ENCODE measurements at places on chromosomes 12 and 14.

- DNase-seq, result no peak
Observed at GRCh38 chr14:23358553-23359166, 6.0 kb upstream of the SLC22A17 start.

DNA sequence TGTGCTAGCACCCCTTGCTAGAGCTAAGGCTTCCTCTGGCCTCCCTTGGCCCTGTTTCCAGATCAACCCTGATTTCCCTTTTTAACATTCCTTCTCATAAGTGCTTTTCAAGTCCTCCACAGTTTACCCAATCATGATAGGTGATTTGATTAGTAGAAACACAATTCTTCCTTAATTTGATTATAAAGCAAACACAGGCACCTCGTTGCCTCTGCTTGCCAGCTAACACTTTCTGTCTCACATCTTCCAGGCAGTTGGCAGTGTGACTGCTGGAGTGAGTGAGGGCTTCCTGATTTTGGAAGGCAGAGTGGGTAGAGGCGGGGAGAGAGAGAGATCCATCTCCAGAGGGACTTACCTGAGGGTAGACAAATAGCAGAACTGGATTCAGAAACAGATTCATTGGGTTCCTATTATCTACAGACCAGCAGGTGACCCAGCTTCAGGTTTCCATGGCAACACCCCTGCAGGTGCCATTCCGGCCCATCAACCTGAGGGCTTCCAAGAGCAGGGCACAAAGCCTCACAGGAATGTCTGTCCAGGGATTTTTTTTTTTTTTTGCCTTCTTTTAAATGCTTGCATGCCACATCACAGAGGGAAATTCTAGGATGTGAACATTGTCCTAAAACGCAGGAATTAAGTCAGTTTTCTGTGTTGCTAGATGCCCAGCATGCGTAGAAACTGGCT, 77.7 kb downstream of the PLXNC1 start:
- no peak for DNase-seq

DNA sequence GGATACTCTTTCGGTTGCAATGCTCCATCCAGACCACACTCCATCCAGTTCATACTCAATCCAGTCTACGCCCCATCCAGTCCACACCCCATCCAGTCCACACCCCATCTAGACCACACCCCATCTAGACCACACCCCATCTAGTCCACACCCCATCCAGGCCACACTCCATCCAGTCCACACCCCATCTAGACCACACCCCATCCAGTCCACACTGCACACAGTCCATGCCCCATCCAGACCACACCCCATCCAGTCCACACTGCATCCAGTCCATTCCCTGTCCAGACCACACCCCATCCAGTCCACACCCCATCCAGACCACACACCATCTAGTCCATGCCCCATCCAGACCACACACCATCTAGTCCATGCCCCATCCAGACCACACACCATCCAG, 116.0 kb upstream of the RTL1 start:
- DNase-seq, result no peak

GRCh38 chr12:23830210-23830609, 119.3 kb downstream of the SOX5 start:
- no peak for DNase-seq

GRCh38 chr12:47145188-47145587, 65.4 kb upstream of the AMIGO2 start:
- DNase-seq, result no peak

DNA sequence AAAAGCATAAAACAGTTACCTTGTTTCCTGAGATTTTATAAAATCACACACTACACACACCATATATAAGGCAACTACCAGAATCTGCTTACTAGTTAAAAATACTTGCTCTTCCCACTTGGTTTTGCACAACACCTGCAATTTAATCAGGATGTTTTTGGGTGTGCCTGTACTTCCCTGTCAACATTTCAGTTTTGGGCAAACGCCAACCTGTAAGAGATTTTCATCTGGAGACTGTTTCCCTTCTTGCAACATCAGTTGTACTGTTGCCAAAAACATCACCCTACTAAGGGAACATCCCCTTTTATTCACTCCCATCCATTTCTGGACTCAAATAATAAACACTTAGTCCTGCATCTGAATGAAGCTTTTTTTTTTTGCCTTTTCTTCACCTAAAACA, 172.3 kb downstream of the DUSP6 start:
- DNase-seq, result peak; percentile 85

DNA sequence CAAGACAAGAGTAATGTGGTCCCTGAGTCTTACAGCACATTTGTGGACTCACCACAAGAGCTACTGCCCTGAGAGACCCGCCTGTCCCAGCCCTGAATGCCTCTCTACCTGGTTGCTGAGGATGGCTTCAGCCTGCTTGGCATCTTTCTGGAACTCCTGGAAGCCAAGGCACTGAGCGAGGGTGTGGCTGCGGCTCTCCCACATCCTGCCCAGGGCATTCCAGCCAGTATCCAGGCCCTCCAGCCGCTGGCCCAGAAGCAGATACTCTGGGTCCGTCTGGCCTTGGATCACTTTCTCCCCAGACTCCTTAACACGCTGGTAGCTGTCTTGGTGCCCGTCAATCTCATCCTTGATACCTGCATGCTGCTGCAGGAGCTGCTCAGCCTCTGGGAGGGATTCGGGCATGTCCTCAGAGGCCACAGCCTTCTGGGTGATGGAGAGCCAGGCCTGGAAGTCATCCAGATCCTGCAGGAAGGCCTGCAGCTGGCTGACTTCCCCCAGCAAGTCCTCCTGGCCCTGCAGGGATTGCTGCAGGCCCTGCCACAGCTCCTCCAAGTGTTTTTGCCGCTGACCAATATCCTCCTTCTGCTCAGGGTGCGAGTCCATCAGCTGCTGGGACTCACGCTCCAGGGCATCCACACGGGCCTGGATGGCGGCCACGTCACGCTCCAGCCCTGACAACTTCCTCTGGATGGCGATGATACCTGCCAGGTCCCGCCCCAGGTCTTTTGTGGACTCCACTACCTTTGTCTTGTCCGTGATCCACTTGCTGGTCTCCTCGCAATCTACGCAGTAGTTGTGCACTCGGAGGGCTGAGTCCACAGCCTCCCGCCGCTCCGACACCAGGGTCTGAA, 82.3 kb downstream of the PLEKHG3 start:
- DNase-seq, result no peak

DNA sequence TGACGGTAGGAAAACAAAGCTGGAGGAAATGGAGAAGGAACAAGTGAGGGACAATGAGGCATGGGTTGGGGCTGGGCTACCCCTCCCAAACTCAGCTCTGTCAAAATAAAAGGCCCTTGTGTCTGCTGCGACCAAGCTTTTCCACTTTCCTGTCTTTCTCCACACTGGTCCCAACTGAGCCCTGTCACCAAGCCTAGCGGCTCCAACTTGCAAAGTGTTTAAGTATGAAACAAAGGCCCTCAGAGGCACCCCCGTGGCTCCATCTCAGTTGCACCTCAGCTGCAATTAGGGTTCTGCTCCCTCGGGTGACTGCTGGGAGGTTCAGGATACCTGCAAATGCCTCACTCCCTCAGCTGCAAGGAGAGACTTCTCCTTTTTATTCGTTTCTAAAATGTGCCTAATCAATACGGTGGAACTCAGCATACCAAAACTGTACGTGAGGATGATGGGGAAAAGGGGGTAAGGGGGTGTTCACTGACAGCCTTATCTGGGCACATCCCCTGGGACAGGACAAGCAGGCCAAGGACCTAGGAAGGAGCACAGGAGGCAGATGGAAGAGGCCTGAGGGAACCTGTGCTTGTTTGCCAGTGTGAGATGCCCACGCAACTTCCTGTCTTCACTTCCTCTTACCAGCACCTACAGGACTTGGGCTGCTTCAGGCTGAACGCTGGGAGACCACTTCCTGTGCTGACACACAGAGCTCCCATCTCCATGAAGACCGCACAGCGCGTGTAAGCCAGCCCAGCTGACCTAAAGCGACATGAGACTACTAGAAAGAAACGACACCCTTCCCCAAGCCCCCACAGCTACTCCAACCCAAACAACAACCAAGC, 8.9 kb downstream of the VAMP1 start:
- peak; percentile 99 for DNase-seq

DNA sequence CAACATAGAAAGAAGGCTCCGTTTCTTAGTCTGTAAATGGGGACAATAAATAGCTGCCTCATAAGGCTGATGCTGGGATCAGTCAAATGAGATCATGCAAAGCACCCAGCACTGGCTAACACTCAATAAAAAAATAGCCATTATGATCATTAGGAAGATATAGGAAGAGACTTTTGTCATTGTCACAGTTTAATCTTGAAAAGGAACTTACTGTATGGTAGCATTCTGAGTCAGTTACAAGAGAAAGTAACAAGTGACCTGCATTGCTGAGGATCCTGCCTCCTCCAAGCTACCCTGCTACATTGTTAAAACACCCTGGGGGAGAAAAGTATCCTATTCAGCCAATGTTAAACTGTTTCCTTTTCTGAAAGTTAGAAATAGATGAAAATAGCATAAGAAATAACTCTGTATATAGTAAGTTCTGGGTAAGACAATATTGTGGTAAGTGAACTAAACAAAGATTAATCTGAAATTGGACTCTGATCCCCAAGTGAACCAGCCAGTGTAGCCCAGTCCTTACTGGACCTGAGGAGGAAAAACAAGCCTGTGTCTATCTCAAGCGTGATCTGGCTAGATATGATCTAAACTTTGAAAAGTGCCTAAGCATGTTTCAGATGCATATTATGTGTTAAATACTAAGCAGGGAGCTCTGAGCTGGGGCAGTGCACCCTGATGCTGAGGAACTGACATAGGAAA, 3.6 kb upstream of the NUDT4 start:
- DNase-seq, result no peak

DNA sequence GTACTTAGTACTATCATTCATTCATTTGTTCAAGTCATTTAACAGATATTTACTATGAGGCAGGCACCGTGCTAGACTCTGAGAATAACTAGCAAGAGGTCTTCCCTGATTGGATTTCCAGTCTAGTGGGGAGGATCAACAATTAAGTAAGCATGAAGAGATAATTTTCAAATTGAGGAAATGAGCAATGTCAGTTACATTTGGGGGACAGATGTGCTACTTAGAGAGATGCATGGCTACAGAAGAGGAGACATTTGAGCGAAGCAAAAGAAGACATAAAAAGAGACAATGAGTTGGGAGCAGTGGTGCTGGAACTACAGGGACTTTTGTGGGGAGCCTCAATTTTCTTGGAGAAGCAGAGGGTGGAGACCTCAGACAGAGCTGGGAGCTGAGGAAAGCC, 7.7 kb downstream of the KCNA5 start:
- no peak for DNase-seq

GRCh38 chr12:29733060-29733459, 50.7 kb downstream of the TMTC1 start:
- peak; percentile 43 for DNase-seq

DNA sequence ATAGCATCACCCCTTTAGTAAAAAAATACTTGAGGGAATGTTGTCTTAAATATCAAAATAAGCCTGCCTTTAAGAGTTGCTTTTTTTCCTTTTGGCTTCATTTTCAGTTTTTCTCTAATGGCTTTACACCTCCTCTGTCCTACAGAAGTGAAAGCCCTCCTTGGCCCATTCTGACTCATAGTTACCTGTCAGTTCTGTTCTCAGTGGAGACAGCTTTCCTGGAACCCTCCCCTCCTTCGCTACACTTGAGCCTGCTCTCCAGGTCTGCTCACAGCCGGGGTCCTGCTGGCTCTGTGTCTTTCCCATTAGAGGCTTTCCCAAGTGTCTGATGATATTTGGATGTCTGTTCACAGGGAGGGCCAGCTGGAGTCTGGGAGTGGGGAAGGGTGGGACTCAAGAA, 84.0 kb downstream of the PELI2 start:
- DNase-seq, result no peak

DNA sequence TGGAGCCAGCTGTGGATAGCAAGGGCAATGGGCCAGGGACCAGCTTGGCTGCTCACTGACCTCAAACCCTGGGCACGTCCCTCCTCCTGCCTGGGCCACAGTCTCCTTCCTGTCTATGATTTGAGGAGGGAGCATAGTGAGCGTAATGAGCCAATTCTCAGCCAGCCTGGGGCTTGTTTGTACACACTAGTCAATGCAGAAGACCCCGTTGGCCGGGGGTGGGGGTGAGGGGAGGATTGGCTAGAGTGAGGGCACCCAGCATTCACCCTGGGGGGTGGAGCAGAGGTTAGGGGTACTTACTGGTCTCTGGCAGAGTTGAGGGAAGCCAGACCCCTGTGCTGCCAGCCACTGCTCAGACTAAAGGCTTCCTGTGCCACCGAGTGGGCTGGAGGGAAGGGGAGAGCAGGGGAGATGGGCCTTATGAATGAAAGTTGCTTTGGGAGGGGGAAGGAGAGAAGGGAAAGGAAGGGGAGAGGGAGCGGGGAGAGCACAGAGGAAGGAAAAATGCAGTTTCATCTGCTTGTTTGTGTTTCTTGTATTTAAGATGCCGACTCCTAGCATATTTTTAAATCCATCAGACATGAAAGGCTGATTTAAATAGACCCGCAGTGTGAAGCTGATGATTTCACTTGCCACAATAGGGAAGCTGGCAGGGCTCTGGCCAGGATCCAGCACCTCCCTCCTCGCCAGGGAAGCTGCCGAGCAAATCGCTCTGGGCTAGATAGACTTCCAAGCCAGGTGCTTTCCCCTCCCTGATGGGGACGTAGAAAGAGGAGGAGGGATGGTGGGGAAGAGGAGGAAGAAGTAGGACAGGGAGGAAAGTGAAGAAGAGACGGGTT, 114.0 kb downstream of the PRMT8 start:
- peak; percentile 8 for DNase-seq

GRCh38 chr14:19800282-19801117, 3.1 kb upstream of the OR4N2 start:
- no peak for DNase-seq

DNA sequence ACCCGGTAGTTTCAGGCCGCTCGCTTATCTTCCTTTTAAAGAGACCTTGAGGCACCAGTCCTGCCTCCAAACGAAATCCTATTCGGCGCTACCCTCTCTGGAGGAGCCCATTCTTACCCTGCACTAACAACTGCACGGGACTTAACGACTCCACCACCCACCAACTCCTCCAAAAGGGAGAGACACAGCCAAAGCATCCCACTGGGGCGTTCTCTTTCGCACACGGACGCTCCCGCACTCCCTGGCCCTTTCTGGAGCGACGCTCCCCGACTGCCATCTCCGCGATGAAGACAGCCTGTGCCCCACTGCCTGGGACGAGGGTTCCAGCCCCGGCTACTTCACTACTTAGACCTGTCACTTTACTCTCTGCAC, 650 bp downstream of the GALC start:
- no peak for DNase-seq

DNA sequence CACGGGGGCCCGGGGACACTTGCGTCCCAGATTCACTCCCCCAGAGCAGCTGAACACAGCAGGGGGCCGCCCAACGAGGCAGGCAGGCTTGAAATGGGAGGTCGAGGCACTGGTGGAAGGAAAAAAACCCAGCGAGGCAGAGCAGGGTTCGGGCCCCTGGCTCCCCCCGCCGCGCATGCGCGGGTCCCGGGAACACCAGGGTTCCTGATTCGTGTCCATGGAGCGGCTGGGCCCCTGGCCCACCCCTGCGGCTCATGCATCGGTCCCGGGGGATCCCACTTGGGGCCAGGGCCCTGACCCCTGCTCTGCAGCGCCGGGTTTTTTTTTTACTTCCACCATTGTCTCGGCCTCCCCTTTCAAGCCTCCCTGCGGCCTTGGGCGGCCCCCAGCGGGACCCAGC, 321.5 kb downstream of the ALG10 start:
- DNase-seq, result no peak

GRCh38 chr12:31353750-31354708, 28.1 kb upstream of the SINHCAF start:
- DNase-seq, result peak; percentile 21

All from NB4 (cell line).